ENCODE measurements at places on chromosomes 1 and 21.

GRCh38 chr1:229162825-229163515 is 107.9 kb upstream of the RAB4A start:
- DNase-seq, result no peak

DNA sequence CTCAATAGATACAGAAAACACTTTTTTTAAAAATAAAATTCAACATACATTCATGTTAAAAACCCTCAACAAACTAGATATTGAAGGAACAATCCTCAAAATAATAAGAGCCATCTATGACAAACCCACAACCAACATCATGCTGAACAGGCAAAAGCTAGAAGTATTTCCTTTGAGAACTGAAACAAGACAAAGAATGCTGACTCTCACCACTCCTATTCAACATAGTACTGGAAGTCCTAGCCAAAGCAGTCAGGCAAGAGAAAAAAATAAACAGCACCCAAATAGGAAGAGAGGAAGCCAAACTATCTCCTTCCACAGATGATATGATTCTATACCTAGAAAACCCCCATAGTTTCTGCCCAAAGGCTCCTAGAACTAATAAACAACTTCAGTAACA is 46.2 kb upstream of the IVNS1ABP start:
- DNase-seq, result no peak

GRCh38 chr1:234955107-234955731 is 173.4 kb downstream of the TOMM20 start:
- DNase-seq, result no peak

DNA sequence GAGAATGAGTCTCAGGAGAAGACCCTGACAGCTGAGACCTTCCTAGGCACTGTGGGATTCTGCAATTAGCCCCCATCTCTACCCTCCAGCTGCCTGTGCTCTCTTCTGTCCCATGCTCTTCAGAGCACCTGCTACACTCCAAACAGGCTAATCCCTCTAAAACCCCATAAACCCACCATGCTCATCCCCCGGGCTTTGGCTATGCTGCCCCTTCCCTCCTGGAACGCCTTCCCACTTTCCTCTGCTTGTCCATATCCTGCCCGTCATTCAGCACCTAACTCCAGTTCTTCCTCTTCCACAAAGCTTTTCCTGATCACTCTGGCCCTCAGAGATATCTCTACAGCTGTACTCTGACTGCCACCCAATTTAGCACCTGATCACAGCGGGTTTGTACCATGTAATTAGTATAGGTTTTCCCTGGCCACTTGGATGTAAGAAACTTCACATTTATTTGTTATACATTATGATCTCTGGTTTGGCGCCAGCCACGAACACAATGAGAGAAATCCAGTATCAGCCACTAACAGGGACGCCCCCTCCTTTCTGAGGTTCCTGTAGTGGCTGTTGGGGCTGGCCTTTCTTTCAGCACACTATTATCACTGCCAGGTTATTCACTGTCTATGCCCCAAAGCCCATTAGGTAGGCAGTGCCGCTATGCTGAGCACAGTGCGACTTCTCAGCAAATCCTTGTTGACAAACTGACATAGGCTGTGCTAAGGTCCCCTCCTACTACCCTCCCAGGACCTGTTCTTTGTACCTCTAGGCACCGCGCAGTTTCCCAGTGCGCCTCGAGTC is 45.1 kb downstream of the CDC7 start:
- no peak for DNase-seq

GRCh38 chr1:159992161-159992560 is 38.1 kb upstream of the SLAMF9 start:
- no peak for DNase-seq

DNA sequence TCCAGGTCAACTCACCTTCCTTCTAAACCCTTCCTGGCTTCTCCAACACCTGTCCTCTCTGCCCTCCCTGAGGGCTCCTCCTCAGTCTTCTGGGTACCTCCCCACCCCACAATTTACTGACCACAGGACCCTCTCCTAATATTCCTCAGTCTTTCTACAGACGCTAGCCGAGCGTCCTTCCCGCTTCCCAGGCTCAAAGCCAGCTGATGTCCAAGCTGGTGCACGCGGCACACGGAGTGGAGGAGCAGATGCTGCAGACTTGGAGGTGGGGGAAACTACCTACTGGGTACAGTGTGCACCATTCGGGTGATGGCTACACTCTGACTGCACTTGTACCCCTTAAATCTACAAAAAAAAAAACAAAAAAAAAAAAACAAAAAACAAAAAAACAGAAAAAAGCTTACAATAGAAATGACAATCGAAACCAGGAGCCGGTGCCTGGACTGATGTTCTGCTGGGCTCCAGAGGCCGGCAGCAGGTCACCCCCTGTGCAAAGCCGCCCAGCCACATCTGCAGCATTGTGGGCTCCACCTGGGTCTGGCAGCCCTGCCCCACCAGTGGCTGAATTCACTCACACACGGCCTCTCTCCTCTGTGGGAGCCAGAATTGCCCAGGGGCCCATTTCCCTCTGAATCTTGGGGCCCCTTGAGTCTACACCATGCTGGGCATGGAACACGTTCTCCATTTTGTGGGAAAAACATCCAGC is 7.0 kb downstream of the TRIM11 start:
- no peak for DNase-seq

DNA sequence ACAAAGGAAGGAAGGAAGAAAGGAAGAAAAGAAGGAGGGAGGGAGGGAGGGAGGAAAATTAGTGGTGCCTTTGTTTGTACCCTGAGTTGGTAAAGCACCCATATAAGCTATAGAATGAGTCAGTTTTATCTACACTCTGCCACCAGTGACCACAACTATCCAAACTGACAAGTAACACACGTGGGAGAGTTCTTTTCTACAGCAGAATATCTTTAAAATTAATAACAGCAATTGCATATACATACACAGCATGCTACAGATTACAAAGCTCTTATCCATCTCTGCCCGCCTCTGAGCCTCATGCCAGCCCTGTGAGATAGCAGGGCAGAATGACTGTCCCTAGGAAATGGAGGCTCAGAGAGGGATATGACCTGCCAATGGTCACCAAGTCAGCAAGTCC is 20.3 kb downstream of the CDCP2 start:
- no peak for DNase-seq

DNA sequence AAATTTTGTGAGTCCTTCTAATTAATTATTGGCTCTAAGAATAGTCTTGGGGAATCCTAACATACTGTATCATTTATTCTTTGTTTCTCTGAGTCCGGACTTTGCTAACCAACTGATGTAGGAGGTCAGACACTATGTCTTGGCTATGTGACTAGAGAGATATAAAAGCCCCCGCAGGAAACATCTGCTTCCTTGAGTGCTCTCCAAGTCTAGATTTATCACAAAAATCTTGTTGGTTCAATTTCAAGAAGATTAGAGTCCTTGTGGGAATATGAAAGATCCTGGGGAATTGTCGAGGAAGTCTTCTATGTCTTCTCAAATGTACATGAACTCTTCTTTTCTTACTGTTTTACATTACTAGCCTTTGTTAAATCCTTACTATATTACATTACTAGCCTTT is 1712.5 kb downstream of the NCAM2 start:
- DNase-seq, result no peak

DNA sequence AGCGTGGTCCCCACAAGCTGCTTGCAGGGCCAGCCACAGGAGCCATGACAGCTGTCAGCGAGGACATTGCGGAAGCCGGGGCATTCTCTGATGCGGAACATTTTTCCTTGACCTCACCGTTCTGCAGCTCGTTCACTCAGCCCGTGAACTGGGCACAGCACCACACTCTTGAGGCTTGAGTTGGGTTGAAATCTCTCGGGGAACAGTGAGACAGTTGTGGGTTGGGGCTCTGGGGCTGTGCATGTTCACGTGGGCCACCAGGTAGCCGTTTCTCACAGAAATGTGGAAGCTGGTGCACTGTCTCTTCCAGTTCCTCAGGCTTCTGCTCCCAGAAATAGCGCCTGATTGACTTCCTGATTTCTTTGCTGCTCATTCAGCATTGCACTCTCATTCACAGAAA is 69.8 kb downstream of the SPSB1 start:
- no peak for DNase-seq

DNA sequence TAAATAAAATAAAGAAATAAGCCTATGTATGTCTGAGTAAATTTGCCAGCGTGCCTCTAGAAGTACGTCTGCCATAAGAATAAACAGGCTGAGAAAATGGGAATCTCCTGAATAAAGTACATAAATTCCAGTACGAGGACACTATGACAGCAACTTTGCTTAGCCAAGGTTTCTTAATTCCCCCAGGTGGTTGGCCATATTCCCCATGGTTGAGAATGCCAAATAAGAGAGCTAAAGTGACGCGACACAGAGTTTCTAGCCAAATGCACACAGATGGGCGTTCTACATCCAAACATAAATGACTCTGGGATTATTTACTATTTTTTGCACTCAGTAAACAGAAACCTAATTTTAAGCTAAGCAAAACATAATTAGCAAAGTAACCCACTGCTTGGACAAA is 19.5 kb downstream of the KCNH1 start:
- no peak for DNase-seq

GRCh38 chr1:157969697-157970485 is 23.6 kb upstream of the KIRREL1 start:
- no peak for DNase-seq
